ENCODE measurements at places on chromosomes 1 and 21.

DNA sequence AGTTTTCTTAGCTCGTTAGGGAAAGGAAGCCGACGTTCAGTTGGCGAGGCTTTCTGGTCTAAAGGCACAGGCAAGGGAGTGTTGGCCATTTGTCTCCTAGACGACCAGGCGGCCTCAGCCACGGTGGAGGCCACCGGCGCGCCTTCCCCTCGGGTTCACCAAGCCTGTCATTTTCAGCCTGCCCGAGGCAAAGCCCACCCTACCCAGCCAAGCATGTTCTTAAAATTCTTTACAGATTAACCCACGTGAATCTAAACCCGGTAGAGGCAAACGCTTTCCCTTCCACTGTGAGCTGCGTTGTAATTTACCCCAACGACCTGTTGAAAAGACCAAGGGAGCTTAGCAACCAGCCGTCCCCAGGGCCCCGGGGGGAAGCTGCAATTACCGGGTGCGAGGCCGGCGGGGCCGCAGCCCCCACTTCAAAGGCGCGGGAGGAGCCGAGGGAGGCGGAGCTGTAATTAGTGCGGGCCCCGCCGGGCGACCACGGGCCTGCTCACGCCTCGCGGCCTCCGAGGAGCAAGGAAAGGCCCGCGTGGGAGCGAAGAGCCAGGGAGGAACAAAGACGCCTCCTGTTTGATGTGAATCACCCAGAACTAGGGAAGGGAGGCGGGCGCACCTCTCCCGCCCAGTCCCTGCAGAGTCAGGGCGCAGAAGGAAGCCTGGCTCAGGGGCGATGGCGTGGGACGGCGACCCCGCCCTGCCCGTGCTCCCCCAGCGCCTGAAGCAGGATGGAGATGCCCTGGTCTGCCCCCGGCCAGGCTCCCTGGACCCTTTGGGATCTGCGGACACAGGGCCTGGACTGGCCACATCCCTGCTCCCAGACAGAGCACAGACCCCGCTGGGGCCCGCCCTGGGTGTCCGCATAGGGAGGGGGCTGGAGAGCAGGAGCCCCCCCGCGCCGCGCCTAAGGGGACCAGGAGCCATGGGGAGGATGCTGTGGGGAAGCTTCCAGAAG, 12.1 kb upstream of the TSPEAR start:
- peak; percentile 12 for DNase-seq

- no peak for DNase-seq
Observed at GRCh38 chr1:53391296-53391695, 63.4 kb upstream of the LRP8 start.

GRCh38 chr21:46606427-46606813, 1.5 kb upstream of the S100B start:
- DNase-seq, result no peak

GRCh38 chr1:17933501-17933900, 174.1 kb upstream of the IGSF21 start:
- DNase-seq, result no peak

Data from dermis blood vessel endothelial cell (primary cell).